MCF 10A (cell line): ENCODE measurements at places on chromosomes 2 and 18.

- DNase-seq, result peak; percentile 49
These were observed 32.3 kb upstream of the TMEM247 start for GRCh38 chr2:46446871-46447568.

DNA sequence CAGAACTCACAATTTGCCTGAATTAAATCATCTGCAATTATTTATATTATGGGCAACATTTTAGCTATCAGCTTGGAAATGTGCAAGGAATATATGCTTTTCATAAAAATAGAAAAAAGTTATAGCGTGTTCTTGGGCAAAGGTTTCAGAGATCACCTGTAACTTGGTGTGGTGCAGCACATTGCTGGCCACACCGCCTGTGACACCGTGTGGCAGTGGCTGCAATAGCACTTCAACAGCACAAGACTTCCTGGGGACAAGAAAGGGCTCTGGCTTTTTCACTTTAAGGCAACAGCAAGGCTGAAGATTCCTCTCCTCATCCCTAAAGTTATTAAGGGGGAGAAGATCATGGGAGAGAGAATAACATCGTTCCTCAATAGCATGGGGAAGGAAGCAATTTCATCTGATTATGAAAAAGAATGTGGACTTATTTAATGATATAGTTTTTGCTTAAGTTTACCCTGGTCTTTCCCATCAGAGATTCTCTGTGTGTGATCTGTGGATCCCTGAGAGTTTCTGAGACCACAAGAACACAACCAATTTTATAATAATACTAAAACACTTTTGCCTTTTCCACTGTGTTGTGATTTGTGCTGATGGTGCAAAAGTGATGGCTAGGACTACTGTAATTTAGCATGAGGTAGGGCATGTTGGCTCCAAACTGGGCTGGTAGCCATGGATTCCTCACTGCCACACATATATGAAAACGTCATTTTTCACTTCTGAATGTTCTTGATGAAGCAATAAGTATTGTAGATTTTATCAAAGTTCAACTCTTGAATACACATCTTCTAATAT is 15.0 kb upstream of the SERPINB3 start:
- peak; percentile 50 for DNase-seq

- DNase-seq, result no peak
These were observed 408.2 kb downstream of the TSN start for GRCh38 chr2:122163617-122164016.

- peak; percentile 25 for DNase-seq
These were observed 1.7 kb upstream of the ZNF532 start for GRCh38 chr18:58862851-58863538.

GRCh38 chr18:3458952-3459853 is 9.2 kb downstream of the TGIF1 start:
- peak; percentile 77 for DNase-seq

DNA sequence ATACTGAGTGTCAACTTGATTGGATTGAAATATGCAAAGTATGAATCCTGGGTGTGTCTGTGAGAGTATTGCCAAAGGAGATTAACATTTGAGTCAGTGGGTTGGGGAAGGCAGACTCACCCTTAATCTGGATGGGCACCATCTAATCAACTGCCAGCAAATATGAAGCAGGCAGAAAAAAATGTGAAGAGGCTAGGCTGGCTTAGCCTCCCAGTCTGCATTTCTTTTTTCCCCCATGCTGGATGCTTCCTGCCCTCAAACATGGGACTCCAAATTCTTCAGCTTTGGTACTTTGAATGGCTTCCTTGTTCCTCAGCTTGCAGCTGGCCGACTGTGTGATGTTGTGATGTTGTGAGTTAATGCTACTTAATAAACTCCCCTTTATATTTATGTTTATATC is 577.4 kb downstream of the CPS1 start:
- no peak for DNase-seq

DNA sequence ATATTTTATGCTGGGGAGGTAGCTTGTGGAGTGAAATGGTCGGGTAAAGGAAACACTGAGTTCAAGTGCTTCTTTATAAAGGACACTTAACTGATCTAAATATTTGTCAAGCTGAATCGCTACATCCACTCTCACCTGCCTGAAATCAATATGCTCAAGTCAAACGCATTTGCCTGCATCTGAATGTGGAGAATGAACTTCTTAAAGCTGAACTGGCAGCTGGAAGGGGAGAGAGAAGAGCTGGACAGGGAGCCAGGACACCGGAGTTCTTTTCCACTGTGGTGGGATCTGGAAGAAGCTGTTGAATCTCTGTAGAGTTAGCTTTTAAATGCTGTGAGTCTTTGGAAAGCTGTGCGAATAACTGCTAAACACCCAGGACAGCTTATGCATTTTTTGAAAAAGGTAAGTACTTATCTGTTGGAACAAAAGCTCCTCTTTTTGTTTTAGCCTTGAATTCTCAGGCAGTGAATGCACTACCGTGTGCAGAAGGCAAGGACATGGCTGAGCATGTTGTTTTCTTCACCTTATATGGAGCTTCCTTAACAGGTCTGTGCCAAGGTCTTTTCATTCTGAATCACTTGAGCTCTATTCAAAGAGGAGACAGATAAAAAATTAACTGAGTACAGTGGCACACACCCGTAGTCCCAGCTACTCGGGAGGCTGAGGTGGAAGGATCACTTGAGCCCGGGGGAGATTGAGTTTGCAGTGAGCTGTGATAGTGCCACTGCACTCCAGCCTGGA is 74.2 kb upstream of the KLF7 start:
- peak; percentile 83 for DNase-seq

- peak; percentile 71 for DNase-seq
These were observed 852.0 kb downstream of the BCL11A start for GRCh38 chr2:59701271-59701994.

DNA sequence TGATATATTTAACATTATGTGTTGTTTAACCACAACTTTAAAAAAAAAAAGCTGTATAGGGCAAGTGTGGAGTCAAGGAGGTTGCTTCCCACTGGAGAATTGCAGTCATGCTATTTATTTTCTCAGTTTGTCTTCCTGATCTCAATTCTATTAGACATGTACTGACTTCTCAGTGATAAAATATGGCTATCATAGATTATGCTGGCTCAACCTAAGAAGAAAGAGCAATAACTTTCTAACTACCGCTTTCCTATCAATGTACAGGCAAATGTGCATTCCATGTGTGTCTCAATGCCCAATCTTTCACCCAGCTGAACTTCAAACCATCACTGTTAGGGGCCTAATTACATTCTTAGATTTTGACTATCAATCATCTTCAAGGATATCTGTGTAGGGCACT is 201.4 kb downstream of the CTNNA2 start:
- DNase-seq, result no peak

GRCh38 chr2:75751824-75752468 is 41.2 kb upstream of the GCFC2 start:
- no peak for DNase-seq

- DNase-seq, result no peak
These were observed 32.3 kb downstream of the CXCR4 start for GRCh38 chr2:136085453-136086209.

DNA sequence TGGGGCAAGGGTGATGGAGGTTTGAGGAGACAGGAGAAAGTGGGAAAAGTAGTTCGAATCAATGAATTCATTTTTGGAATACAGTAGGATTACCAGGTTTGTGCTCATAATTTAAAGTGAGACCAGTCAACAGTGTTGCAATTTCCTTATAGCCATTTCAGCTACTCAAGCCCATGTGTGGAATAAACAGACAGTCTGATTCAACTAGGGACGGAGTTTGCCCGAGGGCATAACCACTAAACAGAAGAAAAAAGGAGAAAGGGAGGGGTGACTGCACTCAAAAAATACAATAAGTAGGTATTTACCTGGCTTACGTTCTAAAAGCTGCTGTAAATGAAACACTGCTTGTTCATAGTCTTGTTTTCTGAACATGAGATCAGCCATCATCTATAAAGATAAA is 55.2 kb downstream of the TTC21B start:
- DNase-seq, result peak; percentile 92

DNA sequence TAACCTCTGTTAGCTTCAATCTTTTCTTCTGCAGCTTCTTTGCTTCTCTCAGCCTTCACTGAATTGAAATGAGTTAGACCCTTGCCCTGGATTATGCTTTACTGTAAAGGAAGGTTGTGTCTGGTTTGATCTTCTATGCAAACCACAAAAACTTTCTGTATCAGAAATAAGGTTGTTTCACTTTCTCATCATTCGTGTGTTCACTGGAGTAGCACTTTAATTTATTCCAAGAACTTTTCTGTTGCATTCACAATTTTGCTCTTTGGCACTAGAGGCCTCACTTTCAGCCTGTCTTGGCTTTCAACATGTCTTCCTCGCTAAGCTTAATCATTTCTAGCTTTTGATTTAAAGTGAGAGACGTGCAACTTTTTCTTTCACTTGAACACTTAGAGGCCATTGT is 365.3 kb downstream of the TDRD15 start:
- DNase-seq, result no peak

GRCh38 chr2:28547906-28548600 is 52.2 kb downstream of the PLB1 start:
- DNase-seq, result no peak

GRCh38 chr2:70551167-70551566 is 2.5 kb downstream of the TGFA start:
- DNase-seq, result no peak

- no peak for DNase-seq
These were observed 198.9 kb downstream of the LRATD1 start for GRCh38 chr2:14831458-14831857.

DNA sequence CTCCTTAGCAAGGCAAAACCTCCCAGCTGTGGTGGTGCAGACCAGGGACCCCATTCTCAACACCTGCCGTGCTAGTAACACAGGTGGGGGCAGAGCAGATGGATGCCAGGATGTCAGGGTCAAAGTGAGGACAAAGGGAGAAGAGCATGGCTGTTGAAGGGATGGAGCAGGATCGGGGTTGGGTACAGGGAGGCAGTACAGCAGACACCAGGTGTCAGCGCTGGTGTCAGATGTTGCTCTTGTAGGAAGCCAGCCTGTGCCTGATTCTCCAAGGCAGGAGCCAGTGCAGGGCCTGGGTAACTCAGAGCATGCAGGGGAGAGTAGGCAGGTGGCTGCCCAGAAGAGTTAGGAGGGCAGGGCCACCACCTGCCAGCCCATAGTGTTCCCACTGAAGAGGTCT is 222.1 kb upstream of the SPRED2 start:
- no peak for DNase-seq

- no peak for DNase-seq
These were observed 8.5 kb downstream of the AGAP1 start for GRCh38 chr2:235502336-235502735.

- DNase-seq, result no peak
These were observed 16.5 kb downstream of the BOK start for GRCh38 chr2:241574911-241575623.

DNA sequence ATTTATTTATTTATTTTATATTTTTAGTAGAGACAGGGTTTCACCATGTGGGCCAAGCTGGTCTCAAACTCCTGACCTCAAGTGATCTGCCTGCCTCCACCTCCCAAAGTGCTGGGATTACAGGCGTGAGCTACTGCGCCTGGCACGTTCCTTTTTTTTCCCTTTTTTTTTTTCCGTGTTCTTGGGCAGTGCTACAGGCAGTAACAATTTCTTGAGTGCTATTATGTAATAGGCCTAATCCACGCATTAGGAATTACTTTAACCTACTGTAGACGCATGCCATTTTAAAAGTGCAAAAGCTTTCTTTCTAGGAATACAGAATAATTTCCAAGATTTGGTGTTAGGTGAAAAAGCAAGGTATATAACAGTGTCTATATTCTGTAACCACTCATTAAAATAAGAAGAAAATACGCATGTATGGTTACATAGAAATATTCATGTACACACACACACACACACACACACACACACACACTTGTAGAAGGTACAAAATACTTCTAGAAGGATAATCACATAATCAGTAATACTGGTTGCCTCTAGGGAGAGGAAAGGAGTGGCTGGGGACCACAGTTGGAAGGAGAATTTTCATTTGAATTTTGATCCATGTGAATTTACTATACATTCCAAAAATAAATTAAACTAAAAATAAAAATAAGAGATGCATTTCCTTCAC is 92.3 kb downstream of the METTL8 start:
- no peak for DNase-seq

- DNase-seq, result no peak
These were observed 253.1 kb upstream of the ZNF521 start for GRCh38 chr18:25604894-25605597.

DNA sequence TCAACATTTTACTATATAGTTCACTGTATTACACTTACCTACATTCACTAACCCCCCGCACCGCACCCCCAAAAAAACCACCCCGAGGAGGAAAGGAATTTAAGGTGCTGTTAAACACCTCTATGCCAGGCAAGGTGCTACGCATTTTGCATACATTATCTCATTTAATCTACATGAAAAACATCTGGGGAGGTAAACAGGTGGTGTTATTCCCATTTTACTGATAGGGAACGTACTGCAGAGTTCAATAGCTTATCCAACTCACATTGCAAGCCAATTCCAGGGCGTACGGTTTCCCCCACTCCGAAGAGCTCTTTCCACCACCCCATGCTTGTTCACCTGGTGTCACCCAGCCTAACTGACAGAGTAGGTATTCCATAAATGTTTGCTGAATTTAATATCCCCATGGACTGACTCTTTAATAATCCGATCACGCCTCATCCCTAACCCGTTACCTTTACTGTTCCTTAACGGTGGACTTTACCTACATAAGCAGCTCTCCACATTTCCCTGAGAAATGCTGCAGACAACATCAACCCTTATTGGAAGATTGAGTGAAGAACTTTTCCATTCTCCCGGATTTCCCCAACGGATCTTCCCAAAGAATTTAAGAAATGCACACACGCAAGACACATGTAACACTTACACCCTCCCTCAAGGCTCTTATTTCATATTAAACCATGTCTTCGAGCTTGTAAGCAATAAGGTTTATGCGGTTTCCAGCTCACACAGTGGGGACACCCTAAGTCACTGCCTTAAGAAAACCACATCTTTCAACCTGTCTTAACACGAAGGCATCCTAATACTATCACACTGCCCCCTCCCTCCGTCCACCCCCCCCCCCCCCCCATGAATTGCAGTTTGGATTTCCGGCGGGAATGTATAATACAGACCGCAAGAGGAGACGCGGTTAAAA is 1.2 kb downstream of the RAPH1 start:
- DNase-seq, result peak; percentile 58

- DNase-seq, result no peak
These were observed 10.8 kb downstream of the RNU4ATAC start for GRCh38 chr2:121541495-121541894.

GRCh38 chr2:239282448-239283287 is 118.2 kb downstream of the HDAC4 start:
- no peak for DNase-seq
